ENCODE measurements at places on chromosomes 3 and 15.

DNA sequence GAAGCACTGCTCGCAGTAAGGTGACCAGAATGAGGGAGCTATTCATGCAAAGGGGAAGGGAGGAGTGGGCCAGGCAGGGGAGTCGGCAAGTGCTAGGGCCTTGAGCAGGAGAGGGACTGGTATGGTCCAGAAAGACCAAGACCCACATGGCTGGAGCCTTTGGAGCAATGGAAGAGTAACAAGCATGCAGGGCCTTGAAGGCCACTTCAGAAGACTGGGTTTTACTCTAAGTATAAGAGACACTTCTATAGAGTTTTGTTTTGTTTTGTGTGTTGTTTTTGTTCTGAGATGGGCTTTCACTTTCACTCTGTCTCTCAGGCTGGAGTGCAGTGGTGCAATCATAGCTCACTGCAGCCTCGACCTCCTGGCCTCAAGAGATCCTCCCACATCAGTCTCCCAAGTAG lies 42.0 kb downstream of the BFSP2 start:
- no peak for DNase-seq

- no peak for DNase-seq
Measured at GRCh38 chr15:40776537-40777141, 6.9 kb downstream of the C15orf62 start.

GRCh38 chr3:174659511-174659910 lies 199.6 kb upstream of the NAALADL2 start:
- DNase-seq: no peak

DNA sequence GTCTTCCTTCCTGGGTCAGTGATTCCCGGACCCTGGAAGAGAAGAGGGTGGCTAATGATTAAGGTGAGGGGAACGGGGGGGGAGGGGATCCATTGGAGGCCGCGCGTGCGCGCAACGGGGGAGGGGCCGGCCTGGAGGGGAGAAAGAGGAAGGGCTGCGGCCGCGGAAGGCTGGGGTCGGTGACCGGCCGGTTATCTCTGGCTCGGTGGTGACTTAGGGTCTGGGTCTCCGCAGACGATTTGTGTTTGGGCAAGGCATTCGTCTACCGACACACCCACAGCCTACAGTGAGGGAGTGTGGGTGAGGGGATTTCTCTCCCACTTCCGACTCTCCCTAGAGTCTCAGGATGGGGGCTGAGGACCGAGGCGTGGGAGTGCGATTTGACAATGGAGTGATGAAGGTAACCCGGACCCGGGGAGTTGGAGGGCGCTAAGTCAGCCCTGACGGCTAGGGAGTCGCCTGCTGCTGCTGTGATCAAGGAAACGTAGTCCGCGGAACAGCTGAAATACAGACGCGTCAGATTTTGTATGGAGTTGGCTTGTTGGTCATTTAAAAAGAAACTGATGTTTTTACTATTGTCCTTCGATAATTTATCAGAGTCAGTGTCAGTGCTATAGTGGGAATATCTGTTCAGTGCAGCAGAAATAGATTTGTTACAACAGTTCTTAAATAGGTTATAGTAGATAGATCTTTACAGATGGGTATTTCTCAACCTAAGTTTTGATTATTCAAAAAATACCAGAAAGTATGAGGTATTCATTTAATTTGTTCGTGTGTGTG lies 733 bp downstream of the RNF111 start:
- DNase-seq: peak; percentile 52

DNA sequence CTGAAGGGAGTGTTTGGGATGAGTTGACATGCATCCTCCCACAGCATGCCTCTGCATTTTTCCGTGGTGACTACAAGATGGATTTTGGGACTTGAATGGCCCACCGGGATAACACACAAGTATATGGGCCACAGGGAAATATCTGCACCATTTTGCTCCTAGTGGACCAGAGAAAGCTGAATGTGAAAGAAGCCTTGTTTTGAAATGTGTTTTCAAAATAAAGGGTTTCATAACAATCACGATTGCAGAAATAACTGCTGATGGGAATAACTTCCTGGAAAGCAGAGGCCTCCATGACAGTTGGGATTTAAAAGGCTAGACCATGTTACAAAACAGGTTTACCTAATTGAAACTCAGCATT lies 77.5 kb upstream of the PRR23C start:
- DNase-seq: no peak

GRCh38 chr15:95284933-95285421 lies 1045.5 kb upstream of the NR2F2 start:
- no peak for DNase-seq

- DNase-seq: no peak
Measured at GRCh38 chr15:28901587-28901980, 15.8 kb downstream of the APBA2 start.

DNA sequence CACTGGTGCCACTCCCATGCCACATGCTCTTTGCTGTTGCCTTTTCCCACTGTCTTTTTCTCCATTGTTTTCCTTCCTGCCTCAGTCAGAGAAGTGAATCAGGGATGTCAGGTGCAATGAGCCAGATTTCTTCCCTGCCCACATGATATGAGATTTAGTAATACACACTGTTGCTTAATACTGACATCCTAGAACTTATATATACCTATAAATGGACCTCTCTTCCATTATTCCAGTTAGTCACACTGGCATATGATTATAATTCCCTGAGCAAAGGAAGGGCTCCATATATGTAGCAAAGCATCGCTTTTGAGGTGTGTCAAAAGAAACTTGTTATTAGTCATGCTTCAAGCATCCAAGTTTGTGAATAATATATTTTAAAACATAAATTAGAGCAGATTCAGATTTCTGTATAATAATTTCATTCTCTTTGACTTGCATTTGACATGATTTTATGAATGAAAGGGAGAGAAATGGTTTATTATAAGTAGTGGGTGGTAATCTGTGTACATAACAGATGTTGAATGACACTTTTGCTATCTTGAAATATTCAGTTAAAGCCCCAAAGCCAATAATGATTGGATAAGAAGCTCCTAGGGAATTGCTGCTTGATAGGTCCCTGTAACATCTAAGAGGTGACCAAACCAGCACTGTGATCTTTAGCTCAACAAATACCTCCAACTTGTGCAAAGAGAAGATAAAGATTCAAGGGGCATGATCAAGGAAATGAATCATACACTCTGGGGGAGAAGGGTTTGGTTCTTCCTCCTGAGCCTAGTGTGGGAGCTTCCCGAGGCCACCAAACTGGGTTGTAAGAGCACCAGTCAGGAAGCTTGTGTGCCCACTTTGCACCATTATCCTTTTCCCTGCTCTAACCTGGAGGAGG lies 48.6 kb downstream of the CHST2 start:
- DNase-seq: no peak

DNA sequence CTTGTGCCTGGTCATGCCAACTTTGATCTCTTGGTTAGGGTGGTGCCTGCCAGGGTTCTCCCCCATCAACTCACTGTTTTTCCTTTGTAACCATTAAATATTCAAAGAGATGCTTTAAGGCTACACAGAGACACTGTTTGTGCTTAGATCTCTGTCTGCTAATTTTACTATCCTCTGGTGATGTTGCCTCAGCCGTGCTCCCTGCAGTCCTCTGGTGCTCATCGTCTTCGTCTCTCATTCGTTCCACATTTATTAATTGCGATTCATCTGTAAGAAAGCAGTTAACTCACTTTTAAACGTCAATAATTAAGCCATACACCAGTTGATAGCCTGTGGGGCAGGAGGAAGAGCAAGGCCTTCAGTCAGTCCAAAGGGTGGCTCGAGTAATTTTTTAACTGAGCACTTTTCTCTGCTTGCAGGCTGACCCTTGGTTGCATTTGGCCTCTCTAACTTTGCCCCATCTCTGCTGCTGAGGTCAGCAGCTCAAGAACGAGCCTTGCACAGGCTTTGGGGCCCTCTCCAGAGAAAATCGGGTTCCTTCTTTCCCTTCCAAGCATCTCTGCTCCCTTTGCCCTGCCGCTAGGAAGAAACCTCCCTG lies 62.9 kb downstream of the KLF15 start:
- DNase-seq: no peak

GRCh38 chr3:184237211-184237610 lies 7.8 kb downstream of the VWA5B2 start:
- no peak for DNase-seq

GRCh38 chr15:52161406-52161966 lies 29.7 kb downstream of the GNB5 start:
- no peak for DNase-seq

DNA sequence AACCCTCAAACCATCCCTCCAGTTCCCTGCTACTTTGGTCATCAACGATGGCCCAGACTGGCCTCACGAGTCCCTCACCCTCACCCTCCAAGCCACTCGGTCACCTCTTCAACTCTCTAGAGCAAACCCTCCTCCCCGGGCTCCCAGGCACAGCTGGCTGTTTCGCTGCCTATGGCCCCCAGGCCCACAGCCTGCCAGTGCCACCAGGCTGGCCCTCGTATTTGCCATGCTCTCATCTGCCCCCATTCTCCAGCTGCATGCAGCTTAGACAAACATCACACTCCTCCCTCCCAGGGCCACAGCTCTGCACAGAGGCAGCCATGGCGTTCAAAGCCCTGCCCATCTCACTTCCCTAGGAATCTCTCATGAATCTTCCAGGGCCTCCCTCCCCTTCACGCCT lies 13.8 kb downstream of the RAB43 start:
- no peak for DNase-seq

DNA sequence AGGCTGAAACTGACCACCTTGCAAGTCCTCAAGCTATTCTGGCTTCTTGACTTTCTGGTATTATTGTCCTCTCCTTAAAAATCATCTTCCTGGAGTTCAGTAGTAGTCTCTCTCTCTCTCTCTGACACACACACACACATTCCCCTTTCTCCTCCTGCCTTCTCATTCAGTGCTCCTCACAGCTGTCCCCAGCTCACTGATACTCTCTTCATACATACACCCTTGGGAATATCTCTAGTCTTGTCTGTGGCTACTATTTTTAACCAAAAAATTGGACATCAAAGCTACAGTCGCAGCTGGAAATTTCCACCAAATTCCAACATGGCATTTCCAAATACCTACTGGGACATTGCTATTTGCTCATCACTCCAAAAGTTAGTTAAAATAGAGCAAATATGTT lies 178.9 kb downstream of the ECT2 start:
- DNase-seq: no peak

DNA sequence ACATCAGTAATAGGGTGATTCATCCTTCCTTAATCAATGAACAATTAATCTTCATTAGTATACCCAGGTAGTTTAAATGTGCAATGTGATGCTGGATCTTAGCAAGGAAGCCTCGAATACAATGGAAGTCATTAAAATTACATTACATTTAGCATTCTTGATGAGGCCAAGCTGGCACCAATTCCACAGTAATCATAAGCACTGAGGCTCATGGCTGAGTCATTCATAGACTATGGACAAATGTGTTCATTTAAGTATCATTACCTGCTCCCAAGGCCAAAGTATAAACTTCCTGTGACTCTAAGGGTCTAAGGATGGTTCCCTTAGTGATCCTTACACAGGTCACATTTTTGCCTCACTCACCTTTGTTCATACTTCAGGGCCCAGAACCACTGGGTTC lies 266.4 kb upstream of the CDIN1 start:
- no peak for DNase-seq

- DNase-seq: no peak
Measured at GRCh38 chr3:72892081-72892775, 4.4 kb downstream of the GXYLT2 start.

DNA sequence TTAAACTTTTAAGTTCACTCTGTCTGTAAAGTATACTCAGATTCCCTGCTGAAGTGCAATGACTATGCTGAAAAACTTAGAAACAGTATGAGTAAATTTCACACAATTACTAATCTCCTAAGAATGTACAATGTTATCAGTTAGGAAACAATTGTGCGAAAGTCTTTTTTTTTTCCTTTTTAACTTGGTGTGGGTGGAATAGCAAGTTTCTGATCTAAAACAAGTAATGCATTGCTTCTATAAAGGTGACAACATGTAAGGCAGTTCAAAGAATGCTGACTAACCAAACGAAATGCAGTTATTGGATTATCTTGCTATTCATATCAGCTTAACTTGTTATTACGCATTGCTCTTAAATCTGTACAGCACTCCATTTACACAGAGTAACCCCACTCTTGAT lies 19.3 kb upstream of the SLC12A8 start:
- DNase-seq: no peak

DNA sequence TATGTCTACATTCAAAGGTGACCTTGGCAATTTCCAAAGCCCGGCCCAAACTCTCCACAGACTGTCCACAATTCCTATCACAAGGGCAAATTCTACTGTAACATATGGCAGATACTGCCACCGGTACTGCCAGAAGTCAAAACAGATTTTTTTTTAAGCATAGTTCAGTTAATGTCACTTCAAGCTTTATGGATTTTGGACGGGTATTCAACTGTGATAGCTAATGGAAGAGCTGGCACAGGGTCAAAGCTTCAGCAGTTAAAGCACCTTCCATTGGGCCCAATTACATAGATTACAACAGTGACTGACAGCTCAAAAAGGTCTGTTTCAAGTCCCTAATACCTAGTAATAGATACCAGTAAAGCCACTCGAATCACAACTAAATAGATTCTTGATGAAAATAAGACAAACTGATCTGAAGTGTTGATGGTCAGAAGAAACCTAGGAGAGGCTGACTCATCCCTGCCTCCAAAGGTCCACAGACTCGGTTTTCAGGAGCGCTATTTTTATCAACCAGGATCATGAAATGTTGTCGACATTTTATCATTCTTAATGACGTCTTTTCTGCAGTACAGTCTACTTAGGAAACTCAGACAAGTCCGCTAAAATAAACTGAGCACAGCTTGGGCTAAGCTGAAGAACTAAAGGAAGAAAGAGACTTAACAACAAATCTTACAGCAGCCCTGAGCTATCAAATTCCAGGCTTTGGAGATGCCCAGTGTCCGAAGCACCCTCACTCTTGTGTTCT lies 38.7 kb downstream of the ANXA2 start:
- DNase-seq: no peak

DNA sequence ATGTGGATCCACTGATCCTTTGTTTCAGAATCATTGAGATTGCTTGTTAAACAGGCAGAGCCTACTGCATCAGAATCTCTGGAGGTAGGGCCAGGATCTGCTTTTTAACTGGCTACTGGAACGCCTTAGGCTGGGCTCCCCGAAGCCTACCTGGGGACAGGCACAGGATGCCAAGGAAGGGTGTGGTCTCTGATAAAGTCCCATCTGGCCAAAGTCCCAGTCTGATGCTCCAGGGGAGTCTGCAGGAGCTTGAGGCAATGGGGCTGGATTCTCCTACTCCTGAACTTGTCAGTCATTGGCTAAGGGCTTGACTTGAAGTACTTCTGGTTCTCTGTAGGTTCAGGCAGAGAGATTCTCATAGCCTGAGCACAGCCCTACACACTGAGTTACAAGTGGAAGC lies 22.4 kb upstream of the CCK start:
- no peak for DNase-seq

GRCh38 chr3:181855825-181856224 lies 144.1 kb downstream of the SOX2 start:
- no peak for DNase-seq

GRCh38 chr3:33380653-33381052 lies 59.6 kb downstream of the UBP1 start:
- DNase-seq: no peak

GRCh38 chr15:25741256-25741580 lies 121.9 kb downstream of the ATP10A start:
- DNase-seq: no peak
